ENCODE measurements at places on chromosomes 16 and 17. TPM values are rescaled to one million over a fixed set of nuclear protein-coding genes. Genes with fewer than 3 reads are reported as not detected.

GRCh38 chr16:12881182-12881581, 20.2 kb upstream of the SHISA9 start:
- DNase-seq: no peak
- no peak overlapping the region for H3K27ac ChIP-seq
- no peaks in the 10 kb centered on the region for H3K36me3 ChIP-seq
- no peak overlapping the region for H3K4me3 ChIP-seq
- H3K27me3 ChIP-seq: peaks cover 7% of the 10 kb centered on the region
- H3K4me1 ChIP-seq: no peaks in the 10 kb centered on the region

GRCh38 chr17:8922451-8922850, 43.1 kb downstream of the PIK3R5 start:
- no peak overlapping the region for H3K4me3 ChIP-seq
- peaks cover 33% of the 10 kb centered on the region for H3K4me1 ChIP-seq
- H3K36me3 ChIP-seq: peaks cover 34% of the 10 kb centered on the region
- H3K27ac ChIP-seq: no peak overlapping the region
- no peaks in the 10 kb centered on the region for H3K27me3 ChIP-seq

SHBG gene
- total RNA-seq: not detected

- peaks cover 17% of the 10 kb centered on the region for H3K4me1 ChIP-seq
- H3K27ac ChIP-seq: no peak overlapping the region
- peaks cover 3% of the 10 kb centered on the region for H3K27me3 ChIP-seq
- H3K4me3 ChIP-seq: no peak overlapping the region
- no peak for DNase-seq
These were observed 17.3 kb downstream of the LGALS3BP start for GRCh38 chr17:78962345-78962983.

GRCh38 chr17:5110816-5111215, 862 bp downstream of the ZNF232 start:
- H3K36me3 ChIP-seq: peaks cover 62% of the 10 kb centered on the region
- peak overlapping the region; percentile 85 for H3K4me3 ChIP-seq
- no peak for DNase-seq
- peaks cover 5% of the 10 kb centered on the region for H3K27me3 ChIP-seq

- peak overlapping the region; percentile 52 for H3K4me3 ChIP-seq
- no peak for DNase-seq
- H3K27me3 ChIP-seq: no peaks in the 10 kb centered on the region
- peaks cover 54% of the 10 kb centered on the region for H3K36me3 ChIP-seq
These were observed 325.9 kb downstream of the SEC14L1 start for GRCh38 chr17:77466596-77467223.

OR2C1 gene
- 0.80 TPM for total RNA-seq

DNA sequence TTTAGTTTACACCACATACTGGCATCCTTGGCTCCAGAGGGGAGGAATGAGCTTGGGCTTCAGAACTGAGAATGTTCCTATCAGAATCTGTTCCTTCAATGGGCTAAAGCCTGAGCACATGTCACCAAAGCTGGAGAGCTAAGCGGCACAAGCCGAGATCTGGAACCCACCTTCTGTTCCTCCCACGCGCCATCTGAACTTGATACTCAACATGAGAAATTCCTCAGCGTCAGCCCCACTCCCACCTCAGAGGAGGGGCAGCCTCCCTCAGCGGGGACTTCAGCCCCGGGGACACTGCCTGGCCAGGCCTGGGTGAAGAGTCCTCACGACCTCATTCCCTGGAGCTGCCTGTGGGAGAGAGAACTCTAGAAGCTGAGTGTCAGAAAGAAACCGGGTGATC, 22.8 kb upstream of the SLC47A1 start:
- H3K27ac ChIP-seq: peak overlapping the region; percentile 18

DNA sequence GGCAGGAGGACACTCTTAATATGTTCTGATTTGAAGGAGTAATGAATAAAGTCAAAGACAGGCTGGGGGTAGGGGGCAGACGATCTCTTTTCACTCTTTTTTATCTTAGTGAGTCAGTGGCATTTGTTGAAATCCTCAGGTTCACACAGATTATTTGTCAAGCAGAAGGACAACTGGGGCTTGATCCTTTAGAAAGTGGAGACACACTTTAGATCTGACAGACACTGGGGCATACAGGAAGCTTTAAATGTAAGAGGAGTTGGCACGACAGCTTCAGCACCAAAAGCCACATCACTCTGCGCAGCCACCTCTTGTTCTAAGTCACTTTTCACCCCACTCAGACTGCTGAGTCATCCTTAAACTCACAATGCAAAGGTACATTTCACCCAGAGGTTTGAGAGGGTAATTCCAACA, 121.5 kb downstream of the STXBP4 start:
- no peak overlapping the region for H3K4me3 ChIP-seq
- H3K4me1 ChIP-seq: no peaks in the 10 kb centered on the region
- no peak overlapping the region for H3K27ac ChIP-seq
- no peaks in the 10 kb centered on the region for H3K27me3 ChIP-seq
- no peak for DNase-seq

TSR3 gene
- total RNA-seq: 45.3 TPM

DNA sequence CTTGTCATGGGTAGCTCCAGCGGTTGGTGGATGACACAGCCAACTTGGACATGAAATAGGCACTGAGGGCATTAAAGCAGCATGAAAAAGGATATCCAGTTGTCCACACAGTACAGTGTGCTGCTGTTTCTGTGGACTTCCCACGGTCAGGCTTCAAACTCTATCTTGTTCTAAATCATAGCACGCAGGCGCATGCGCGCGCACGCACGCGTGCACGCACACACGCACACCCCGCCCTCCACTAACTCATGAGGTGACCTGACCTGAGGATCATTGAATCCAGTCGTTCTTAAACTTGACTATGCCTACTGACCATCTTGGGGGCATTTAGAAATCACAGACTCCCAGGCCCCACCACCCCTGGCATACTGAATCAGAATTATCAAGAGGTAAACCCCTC, 361.4 kb downstream of the CA10 start:
- DNase-seq: no peak
- H3K27me3 ChIP-seq: peaks cover 2% of the 10 kb centered on the region
- H3K27ac ChIP-seq: no peak overlapping the region
- H3K4me1 ChIP-seq: no peaks in the 10 kb centered on the region

DNA sequence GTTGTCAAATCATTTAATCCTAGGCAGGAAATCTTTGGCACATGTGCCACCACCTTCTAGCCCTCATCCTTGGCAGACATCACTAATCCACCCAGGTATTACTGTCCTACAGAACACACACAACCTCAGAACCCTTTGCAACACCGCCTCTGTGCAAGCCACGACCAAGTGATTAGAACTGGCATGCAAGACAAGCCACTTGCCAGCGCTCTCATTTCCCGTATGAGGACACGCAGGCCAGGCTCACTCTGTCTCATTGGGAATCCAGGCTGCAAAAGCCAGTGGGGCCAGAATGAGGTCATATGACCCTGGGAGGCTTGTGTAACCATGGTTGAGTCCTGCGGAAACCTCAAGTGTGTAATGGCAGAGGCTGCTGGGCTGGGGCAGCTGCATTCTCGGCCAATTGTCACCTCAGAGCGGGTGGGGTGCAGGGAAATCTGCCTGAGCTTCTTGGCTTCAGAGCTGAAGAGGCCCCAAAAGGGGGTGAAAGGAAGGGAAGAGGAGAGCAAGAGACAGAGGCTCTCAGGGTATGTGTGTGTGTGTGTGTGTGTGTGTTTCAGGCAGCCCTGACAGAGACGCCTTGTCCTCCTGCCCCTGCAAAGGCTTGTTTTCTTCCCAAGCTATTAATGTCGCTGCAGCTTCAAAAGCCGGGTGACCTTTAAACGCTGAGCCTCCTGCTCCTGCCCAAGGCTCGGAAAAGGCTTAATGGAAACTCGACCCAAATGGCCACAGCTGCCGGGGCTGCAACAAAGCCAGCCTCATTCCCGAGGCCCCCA, 43.2 kb upstream of the MRPS23 start:
- no peak overlapping the region for H3K4me3 ChIP-seq
- no peaks in the 10 kb centered on the region for H3K4me1 ChIP-seq
- no peak overlapping the region for H3K27ac ChIP-seq
- peaks cover 36% of the 10 kb centered on the region for H3K27me3 ChIP-seq
- H3K36me3 ChIP-seq: no peaks in the 10 kb centered on the region

GP1BA gene
- not detected for total RNA-seq

DNA sequence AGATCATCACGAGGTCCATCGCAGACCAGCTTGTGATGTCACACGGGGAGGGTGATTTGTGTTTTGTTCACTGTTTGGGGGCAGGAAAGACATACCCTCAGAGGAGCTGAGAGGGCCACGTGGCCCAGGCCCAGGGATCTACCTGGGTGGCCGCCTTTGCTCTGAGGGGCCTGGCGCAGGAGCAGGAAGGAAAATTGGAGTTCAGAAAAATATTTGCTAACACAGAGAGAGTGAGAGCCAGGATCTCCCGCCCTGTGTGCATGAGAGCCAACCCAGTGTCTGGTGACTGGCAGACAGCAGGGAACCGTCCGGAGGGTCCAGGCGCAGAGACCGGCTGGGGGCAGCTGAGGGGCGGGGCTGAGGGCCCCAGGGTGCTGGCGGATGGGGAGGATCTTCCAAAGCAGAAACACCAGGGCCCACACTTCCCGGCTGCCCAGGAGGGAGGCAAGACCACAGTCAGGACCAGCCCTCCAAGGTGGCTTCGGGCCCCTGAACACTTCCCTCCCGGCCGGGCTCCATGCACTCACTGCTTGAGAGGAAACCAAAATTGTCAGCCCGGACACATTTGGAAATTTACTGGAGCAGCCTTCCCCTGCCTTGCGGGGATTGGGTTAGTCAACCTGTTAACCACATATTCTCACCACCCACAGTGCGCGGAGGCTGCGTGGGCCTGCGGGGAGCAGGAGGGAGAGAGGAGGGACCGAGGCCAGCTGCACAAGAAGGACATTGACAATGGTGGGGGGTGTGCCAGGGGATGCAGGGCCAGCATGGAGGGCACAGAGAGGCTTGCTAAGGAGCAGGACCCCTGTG, 52.6 kb downstream of the RBFOX3 start:
- DNase-seq: no peak
- no peaks in the 10 kb centered on the region for H3K36me3 ChIP-seq

GRCh38 chr17:76585033-76585648, 519 bp downstream of the ST6GALNAC2 start:
- peak overlapping the region; percentile 75 for H3K4me3 ChIP-seq
- peak; percentile 33 for DNase-seq
- H3K27me3 ChIP-seq: peaks cover 39% of the 10 kb centered on the region
- peaks cover 18% of the 10 kb centered on the region for H3K4me1 ChIP-seq
- H3K36me3 ChIP-seq: no peaks in the 10 kb centered on the region
- no peak overlapping the region for H3K27ac ChIP-seq

DNA sequence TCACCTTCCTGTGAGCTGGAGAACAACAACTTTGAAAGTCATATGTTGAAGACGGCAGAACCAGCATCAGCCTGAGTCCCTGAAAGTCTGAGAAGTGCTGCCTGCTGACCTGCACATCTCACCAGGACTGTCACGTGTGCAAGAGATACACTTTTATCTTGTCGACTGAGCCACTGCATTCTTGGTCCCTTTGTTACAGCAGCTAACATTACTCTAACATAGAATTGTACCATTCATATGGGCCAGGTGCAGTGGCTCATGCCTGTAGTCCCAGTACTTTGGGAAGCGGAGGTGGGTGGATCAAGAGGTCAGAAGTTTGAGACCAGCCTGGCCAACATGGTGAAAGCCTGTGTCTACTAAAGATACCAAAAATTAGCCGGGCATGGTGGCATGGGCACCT, 40.1 kb downstream of the MARCHF10 start:
- H3K4me1 ChIP-seq: no peaks in the 10 kb centered on the region
- H3K4me3 ChIP-seq: no peak overlapping the region
- H3K27me3 ChIP-seq: peaks cover 11% of the 10 kb centered on the region
- H3K27ac ChIP-seq: no peak overlapping the region

HOXB3 gene
- 2.6 TPM for total RNA-seq

DNA sequence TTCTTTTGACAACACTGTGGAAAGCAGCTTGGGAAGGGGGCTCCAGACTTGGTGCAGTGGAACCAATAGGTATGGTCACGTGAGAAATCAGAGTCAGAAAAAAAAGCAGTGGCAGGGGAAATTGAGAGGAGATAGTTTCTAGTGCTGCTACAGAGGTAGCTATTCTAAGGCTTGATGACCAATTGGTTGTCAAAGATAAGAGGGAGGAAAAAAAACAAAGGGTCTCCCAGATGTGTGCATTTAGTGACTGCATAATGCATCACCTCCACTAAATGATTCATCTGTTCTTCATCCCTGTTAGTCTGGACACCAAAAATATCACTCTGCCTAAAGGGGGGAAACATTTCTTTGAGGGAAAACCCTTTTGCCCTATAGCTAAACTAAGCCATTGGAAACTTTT, 56.5 kb downstream of the PIGL start:
- H3K27ac ChIP-seq: no peak overlapping the region
- peaks cover 5% of the 10 kb centered on the region for H3K36me3 ChIP-seq
- no peaks in the 10 kb centered on the region for H3K27me3 ChIP-seq
- no peak overlapping the region for H3K4me3 ChIP-seq
- DNase-seq: no peak
- H3K4me1 ChIP-seq: peaks cover 7% of the 10 kb centered on the region

DNA sequence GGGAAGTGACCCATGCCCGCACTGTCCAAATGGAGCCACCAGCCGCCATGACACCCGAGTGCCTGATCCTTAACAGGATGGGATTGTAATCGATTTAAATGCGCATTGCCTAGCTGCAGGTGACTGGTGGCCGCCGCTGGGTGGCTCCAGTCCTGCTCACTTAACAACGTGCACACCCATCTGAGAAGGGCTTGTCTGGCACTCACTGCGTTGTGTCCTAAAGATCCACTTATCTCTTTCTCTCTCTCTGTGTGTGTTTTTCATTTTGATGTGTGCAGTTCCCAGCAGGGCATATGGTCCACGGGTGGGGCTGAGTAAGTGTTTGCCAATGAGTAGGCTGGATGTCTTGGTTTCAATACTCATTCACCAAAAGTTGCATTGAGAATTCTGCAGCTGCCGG, 80.6 kb downstream of the IRF8 start:
- H3K27me3 ChIP-seq: no peaks in the 10 kb centered on the region
- DNase-seq: no peak
- H3K36me3 ChIP-seq: no peaks in the 10 kb centered on the region
- H3K4me3 ChIP-seq: no peak overlapping the region
- peaks cover 56% of the 10 kb centered on the region for H3K4me1 ChIP-seq
- no peak overlapping the region for H3K27ac ChIP-seq

- peaks cover 16% of the 10 kb centered on the region for H3K4me1 ChIP-seq
- DNase-seq: no peak
- H3K36me3 ChIP-seq: no peaks in the 10 kb centered on the region
- no peaks in the 10 kb centered on the region for H3K27me3 ChIP-seq
- H3K27ac ChIP-seq: no peak overlapping the region
These were observed 112.2 kb downstream of the PITPNC1 start for GRCh38 chr17:67489273-67489672.

GRCh38 chr17:9203771-9204425, 182.6 kb downstream of the NTN1 start:
- no peaks in the 10 kb centered on the region for H3K27me3 ChIP-seq
- peaks cover 53% of the 10 kb centered on the region for H3K4me1 ChIP-seq
- no peaks in the 10 kb centered on the region for H3K36me3 ChIP-seq
- H3K4me3 ChIP-seq: no peak overlapping the region
- no peak for DNase-seq
- peak overlapping the region; percentile 59 for H3K27ac ChIP-seq

SYNRG gene
- 89.8 TPM for total RNA-seq
